Stimulated activated CD4-positive, alpha-beta T cell treated with anti-CD3 and anti-CD28 coated beads, Interleukin-15, amount 100 ng/mL, for 1 hour (primary cell): ENCODE measurements at places on chromosomes 7 and 10.

GRCh38 chr10:8975535-8975934 is 921.0 kb downstream of the GATA3 start:
- DNase-seq: no peak

- DNase-seq: no peak
Measured at GRCh38 chr10:44990965-44991364, 9.8 kb upstream of the ZNF22 start.

GRCh38 chr10:78950656-78951587 is 117.8 kb upstream of the ZMIZ1 start:
- DNase-seq: no peak

- DNase-seq: no peak
Measured at GRCh38 chr7:28784171-28784902, 173.8 kb downstream of the TRIL start.

DNA sequence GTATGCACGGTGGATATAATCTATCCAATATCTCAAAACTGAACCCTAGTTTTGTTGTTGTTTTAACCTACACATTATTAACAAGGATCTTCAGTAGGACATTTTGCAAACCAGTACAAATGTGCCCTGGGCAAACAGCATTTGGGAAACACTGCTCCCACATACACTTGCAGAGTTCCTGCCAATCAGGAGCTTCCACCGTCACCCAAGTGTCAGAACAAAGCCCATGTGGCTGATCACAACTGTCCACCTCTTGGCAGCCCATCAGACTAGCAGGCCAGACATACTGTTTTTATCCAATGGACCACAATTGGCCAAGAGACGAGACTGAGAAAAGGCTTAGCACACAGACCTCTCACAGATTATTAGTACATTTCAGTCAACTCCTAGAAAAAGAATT is 200.4 kb downstream of the FAM107B start:
- no peak for DNase-seq

DNA sequence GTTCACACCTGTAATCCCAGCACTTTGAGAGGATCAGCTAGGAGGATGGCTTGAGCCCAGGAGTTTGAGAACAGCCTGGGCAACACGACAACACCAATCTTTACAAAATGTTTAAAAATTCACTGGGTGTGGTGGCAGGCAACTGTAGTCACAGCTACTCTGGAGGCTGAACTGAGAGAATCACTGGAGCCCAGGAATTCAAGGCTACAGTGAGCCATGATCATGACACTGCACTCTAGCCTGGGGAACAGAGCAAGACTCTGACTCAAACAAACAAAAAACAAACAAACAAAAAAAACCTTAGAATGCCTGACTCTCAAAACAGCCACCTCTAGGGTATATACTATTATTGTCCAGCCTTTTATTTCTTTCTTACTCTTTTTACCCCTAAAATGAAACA is 56.5 kb upstream of the PAPSS2 start:
- no peak for DNase-seq

DNA sequence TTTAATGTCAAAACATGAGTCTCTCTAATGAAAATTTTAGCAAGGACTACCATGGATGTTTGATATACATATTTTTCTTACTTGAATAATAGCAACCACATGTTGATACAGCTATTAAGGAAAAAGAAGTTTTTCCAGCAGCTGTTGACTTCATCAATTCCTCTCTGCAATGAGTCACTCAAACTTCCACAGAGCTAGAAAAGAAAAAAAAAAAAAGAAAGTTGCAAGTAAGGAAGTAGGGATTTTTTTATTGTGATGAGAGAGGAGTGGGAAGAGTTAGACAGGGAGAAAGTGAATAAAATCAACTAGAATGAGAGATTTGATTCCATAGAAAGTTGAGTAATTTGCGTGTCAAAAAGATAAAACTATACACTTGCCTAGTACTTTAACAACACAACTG is 46.2 kb downstream of the CAV1 start:
- no peak for DNase-seq

DNA sequence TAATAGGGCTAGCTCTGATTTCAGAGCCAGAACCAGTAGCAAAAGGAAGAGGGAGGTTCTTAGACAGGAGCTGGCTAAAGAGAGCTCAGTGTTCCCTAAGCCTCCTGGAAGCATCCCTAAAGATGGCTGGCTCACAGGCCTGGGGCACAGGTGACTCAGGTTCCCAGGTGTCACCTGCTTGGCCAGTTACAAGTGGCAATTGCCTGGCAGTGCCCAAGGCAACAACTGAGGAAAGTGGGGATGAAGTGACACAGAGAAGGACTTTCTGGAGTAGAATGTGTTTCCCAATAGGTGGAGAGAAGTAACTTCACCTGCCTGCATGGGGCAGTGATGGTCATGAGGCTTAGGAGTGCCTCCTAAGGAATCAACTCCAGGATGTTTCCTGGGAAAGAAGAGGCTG is 66.5 kb upstream of the EEPD1 start:
- DNase-seq: no peak
